ENCODE measurements at places on chromosomes 16 and 17.

DNA sequence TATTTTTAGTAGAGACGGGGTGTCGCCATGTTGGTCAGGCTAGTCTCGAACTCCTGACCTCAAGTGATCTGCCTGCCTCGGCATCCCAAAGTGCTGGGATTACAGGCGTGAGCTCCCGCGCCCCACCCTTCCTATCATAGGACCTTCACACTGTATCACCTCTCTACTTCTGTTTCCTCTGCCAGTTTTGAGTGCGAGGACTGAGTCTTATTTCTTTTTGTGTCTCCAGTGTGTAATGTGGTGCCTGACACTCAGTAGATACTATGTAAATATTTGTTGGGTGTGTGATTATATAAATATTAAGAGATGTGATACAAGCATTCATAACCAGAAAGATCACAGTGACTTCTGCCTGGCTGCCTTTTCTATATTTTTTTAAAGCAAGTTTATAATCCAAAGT lies 10.5 kb downstream of the PRKCA start:
- no peak for DNase-seq

GRCh38 chr16:11414815-11415775 lies 69.8 kb downstream of the RMI2 start:
- DNase-seq = no peak

DNA sequence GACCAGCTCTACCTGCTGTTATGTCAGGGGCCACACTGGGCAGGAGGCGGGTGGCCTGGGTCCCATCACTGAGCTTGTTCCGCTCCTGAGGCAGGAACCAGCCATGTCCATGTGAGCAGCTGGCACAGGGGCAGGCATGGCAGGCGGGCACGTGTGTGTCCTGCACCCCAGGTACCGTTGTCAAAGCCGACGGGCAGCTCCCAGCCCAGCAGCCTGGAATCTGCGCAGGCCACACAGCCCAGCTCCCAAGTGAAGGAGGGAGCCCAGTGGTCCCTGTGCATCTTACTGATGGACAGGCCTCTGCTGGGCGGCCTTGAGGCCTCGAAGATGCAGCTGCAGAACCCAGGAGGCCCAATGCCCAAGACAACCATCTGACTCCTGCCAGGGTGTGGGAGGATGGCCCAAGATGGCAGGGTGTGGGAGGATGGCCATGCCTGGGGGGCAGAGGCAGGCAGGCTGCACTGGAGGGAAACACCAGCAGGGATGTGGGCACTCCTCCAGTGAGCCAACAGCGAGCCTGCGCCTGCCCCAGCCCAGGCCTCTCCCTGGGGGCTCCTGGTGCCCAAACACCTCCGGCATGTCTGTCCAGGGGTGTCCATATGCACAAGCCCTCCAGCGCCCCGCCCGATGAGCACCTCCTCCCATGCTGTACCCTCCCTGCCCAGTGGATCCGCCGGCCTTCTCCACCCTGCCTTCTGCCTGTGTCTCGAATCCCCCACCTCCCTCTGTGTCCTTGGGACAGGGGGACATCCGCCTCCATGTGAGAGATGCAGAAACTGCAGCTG lies 12.8 kb downstream of the FAM83G start:
- DNase-seq = no peak

DNA sequence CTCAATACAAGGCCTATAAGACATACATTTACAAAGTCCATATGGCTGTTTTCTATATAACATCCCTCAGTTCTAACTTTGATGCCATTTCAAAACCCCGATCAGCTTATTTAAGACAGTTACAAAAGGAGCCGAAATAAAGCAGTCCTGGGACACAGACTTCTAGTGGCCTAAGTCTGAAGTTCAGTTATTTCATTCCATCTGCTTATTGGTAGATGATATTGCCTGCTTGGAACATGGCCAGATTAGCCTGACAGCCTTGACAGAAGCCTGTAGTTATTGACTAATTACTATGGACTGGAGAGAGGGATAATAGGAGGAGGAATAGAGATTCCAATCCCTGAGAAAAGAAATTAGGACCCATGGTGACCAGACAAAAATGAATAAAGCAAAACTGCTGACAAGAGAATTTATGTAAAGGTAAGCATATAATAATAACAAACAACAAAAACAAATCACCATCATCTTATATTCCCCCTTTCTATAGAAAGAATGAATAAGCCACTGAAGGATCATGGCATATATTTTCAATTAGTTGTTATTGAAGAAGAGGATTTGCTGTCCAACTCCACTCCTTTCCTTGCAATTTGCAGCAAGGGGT lies 206.3 kb upstream of the TOM1L1 start:
- no peak for DNase-seq

- DNase-seq = no peak
These were observed 46.3 kb downstream of the VMP1 start for GRCh38 chr17:59753522-59754467.

DNA sequence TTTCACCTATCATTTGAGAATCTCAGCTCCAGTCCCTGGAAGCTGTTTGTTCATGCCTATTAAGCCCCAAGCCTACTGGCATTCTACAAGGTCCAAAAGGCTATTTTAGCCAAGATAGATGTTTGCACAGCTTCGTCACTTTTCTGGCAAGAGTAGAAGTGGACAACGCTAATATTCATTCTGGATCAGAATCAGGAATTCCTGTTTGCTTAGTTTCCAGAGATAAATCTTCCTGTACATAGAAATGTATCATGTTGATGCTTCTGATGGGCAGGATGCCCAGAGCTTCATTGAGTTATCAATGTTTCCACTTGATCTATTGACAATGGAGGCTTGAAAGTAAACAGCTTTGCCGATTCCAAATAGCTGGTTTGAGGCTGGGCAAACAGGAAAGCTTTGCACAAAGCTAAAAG lies 260.7 kb upstream of the CA10 start:
- DNase-seq = no peak

GRCh38 chr17:44589316-44590071 lies 32.2 kb downstream of the FZD2 start:
- DNase-seq = no peak

- peak; percentile 84 for DNase-seq
These were observed at the start of gene ZNF747 for GRCh38 chr16:30534368-30535105. Gene ZNF747 (minus strand): TSS chr16:30534858. CDS start chr16:30534679, 179 bp downstream.

DNA sequence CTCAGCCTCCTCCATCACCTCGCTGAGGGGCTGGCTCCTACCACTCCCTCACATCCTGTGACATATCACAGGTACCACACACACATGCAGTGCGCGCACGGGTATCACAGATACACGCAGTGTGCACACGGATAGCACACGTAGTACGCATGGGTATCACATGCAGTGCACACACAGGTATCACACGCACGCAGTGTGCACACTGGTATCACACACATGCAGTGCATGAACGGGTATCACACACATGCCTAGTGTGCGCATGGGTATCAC lies 30.1 kb downstream of the ACSF3 start:
- no peak for DNase-seq

- DNase-seq = no peak
These were observed 76.4 kb upstream of the C17orf78 start for GRCh38 chr17:37299257-37299980.

GRCh38 chr17:76492989-76493501 lies 8.2 kb downstream of the RHBDF2 start:
- DNase-seq = no peak

DNA sequence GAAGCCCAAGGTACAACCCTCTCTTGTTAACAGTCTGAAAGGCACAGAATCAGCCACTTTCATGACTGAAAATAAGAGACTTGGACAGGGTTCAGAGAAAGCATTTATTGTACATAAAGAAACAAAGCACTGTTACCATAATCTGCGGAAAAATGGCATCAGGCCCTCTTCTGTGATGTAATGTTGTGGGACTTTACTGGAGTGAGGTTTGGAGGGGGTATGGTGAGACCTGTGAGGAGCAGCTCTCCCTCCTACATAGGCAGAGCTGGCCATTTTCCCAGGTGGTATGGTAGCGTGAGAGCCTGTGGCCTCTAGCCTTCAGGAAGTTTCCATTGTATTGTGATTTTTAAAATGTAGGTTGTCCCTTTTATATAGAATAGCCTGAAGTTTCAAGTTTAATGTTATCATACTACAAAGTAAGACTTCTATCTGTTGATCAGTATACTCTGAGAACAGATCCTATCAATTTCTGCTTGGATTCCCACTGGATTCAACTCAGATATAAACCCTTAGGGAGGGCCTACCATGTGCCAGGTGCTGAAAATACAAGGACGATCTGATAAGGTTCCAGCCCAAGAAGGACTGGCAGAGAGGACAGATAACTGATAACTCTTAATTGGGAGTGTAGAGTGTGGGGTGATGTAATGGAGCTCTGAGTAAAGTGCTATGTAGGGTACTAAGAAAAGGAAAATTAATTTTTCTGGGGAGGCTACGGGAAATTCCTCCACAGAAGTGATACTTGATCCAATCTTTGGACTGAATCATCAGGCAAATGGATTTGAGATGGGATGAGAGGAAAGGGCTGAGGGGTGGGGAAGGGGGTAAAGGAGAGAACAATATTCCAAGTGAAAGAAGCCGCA lies 4.1 kb upstream of the YPEL2 start:
- DNase-seq = no peak

- no peak for DNase-seq
These were observed 115.0 kb upstream of the ADAMTS18 start for GRCh38 chr16:77549876-77550275.

Measured in activated naive CD4-positive, alpha-beta T cell (primary cell).